ENCODE measurements at places on chromosomes 5 and 9. TPM values are rescaled to one million over a fixed set of nuclear protein-coding genes. Genes with fewer than 3 reads are reported as not detected.

The PGM5 gene
- 1.2 TPM for total RNA-seq

The SLCO6A1 gene
- 0.51 TPM for total RNA-seq

GRCh38 chr5:128591598-128592455 lies 53.8 kb upstream of the FBN2 start:
- DNase-seq, result no peak

The NMRK1 gene
- 58.2 TPM for total RNA-seq

DNA sequence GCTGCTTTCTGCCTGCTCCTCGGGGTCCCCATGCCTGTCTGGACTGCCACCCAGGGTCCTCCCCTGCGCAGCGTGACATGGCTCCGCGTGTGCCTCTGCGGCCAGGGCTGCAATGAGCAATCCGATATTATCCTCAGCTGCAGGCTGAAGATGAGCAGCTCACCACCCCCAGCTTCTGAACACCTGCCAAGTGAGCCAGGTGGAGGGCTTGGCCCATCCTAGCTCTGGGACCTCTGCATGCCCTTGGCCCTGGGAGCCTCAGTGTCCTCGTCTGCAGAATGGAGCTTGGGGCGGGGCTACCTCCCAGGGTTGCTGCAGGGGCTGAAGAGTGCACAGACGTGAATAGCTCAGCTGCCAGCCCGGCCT lies 4.1 kb upstream of the MYMK start:
- DNase-seq, result no peak
